ENCODE measurements at places on chromosomes 6 and 20. TPM values are rescaled to one million over a fixed set of nuclear protein-coding genes. Genes with fewer than 3 reads are reported as not detected.

The SLCO4A1 gene
- total RNA-seq, result 1.9 TPM

The TGM3 gene
- total RNA-seq, result 0.31 TPM

The ID4 gene
- 11.8 TPM for total RNA-seq

The KCNS1 gene
- total RNA-seq, result 0.16 TPM

The TTBK1 gene
- total RNA-seq, result 0.15 TPM

The ABHD16B gene
- not detected for total RNA-seq

The GMPR gene
- total RNA-seq, result 4.6 TPM

Data from pancreas (tissue), 10 donors.